ENCODE measurements at places on chromosomes 4 and X.

DNA sequence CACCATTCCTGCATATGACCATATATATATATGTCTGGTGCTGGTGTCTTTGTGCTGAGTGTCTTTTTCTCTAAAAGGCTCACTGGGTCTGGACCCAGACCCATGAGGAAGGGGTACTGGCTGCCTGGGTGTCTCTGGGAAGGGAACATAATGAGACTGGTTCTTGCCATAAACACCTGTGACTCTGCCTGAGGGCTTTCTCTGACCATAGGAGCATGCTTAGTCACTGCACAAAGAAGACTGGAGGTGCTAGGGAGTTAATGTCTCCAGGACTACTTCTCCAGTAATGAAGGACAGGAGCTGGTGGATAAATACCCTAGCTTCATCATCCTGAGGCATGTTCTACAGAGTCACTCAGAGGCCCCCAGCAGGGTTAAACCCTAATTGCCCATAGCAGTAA, 47.1 kb upstream of the CASK start:
- DNase-seq, result no peak

- no peak for DNase-seq
Measured at GRCh38 chr4:120263618-120264017, 197.0 kb upstream of the MAD2L1 start.

DNA sequence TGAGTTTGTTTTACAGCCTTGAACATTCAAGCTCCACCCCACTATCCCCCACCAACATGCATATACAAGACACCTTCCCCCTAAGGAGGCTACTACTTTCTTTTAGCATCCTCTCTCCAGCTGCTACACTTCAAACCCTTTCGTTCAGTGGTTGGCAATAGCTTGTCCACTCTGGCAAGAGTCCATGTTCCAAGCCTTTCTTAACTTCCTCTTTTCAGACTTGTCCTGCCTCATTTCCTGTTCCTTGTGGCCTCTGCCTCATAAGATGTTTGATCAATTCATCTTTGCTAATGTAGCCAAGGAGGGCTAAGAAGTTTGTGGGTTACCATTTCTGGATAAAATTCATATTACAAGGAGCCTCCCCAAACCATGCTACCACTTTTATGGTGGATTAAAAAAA, 20.8 kb upstream of the ZCCHC12 start:
- no peak for DNase-seq

DNA sequence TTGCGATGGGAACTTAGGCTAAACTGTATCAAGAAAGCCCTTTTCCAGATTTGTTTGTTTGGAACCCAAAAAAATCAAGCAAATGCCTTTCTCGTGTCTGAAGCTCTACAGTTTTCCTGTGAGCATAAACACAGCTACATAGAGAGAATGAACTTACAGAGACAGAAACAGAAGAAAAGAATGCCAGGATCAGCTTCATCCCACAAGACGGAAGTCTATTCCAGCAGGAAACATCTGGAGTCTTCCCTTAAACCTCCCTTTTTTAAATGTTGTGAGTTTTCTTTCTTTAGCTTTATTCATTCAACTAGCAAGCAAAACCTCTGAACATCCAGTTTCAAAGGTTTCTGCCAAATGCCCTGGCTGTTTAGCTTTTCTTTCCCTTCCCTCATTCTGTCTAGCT, 32.6 kb upstream of the ZFP42 start:
- no peak for DNase-seq

DNA sequence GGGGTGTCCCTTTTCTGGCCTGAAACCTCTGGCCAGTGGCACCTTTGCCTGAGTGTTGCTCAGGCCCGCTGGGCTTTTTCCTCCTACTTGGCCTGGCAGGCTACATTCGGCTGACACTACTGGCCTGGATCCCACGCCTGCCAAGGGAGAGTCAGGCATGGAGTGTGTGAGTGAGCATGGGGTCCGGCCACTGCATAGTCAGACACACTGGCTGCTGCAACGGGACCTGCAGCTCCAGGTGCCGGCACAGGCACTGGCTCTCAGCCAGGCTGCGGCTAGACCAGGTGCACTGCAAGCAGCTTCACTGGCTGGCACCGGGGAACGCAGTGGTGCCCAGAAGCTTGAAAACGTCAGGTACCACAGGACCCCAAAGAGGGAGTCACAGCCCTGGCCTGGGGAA, 434.9 kb downstream of the ARHGAP24 start:
- DNase-seq, result no peak

DNA sequence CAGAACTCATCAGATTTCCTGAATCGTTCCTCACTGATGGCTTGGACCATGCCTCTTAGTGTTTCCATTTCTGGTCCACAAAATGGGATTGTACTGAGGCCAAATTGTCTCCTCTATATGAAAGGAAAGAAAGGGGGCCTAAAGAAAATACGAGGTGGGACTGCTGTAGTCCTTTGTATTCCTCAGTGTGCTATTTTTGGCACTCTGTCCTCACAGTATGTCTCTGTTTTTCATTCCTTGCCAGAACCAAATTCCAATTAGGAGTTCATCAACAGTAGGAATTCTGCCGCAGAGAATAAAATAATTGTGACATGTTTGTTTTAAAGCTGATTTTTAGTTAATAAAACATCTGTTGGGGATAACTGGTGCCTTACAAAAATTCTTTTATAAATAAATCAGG, 515.7 kb downstream of the SMARCA1 start:
- no peak for DNase-seq

DNA sequence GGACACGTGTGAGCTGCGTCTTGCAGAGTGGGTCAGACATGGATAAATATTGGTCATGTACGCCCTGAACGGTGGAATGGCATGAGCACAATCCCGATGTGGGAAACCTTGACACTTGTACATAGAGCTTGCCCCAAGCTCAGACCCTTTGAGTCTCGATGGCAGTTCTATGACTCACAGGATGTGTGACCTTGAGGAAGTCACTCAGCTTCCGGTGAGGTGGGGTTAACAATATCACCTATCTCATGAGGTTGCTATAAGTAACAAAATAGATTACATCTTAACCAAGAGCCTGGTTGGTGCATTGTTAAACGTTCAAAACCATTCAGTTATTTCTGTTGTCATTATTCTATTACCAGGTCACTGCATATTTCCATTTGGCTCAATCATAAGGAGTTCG, 109.1 kb upstream of the TBL1X start:
- DNase-seq, result no peak

DNA sequence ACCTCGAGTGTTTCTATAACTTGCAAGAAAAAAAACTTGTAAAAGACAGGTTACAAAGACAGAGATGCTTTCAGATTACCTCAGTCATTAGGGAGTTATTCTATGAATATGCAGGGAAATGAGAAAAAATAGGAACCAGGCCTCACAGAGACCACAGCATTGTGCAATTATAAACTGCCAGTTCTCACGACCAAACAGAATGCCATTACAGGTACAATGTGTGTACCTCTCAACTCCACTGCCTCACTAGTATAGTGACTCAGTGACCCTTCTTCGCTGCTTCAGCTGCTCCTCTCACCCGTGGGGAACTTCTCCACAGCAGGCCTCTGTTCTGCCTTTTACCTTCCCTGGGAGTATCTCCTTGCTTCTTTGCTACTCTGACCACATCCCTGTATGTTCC, 2.3 kb upstream of the HTATSF1 start:
- no peak for DNase-seq

DNA sequence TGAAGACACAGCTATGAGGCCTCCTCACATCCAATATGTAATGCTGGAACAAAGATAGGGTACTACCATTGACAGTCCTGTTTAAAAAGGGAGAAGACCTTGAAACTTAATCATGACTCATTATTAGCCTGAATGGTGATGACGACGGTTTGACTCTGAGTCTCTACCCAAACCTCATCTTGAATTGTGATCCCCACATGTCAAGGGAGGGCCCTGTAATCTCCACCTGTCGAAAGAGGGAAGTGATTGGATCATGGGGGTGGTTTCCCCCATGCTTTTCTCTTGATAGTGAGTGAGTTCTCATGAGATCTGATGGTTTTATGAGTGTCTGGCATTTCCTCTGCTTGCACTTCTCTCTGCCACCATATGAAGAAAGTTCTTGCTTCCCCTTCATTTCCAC, 395.3 kb upstream of the CPEB2 start:
- no peak for DNase-seq

DNA sequence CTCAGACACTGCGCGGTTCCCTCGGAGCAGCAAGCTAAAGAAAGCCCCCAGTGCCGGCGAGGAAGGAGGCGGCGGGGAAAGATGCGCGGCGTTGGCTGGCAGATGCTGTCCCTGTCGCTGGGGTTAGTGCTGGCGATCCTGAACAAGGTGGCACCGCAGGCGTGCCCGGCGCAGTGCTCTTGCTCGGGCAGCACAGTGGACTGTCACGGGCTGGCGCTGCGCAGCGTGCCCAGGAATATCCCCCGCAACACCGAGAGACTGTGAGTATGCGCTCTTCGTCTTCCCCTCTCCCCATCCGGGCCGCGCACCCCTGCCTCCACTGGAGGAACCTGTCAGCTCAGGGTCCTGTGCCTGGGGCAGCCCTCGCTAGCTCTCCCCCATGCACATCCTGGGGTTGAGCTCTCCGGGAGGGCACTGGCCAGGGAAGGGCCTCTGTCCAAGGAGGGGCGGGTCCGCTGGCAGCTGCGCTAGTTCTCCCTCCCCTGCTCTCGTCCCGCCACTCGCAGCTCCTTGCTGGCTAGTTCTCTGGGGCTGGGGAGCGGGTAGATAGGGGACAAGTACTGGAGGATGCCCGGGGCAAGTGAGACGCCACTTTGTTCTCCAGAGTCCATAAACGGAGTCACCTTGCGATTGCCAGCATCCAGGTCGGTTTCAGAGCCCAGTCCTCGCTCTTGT, 2.2 kb downstream of the SLIT2 start:
- no peak for DNase-seq

- DNase-seq, result no peak
Measured at GRCh38 chr4:55723403-55723802, 87.3 kb upstream of the NMU start.

- no peak for DNase-seq
Measured at GRCh38 chrX:148811236-148811635, 310.8 kb downstream of the AFF2 start.

DNA sequence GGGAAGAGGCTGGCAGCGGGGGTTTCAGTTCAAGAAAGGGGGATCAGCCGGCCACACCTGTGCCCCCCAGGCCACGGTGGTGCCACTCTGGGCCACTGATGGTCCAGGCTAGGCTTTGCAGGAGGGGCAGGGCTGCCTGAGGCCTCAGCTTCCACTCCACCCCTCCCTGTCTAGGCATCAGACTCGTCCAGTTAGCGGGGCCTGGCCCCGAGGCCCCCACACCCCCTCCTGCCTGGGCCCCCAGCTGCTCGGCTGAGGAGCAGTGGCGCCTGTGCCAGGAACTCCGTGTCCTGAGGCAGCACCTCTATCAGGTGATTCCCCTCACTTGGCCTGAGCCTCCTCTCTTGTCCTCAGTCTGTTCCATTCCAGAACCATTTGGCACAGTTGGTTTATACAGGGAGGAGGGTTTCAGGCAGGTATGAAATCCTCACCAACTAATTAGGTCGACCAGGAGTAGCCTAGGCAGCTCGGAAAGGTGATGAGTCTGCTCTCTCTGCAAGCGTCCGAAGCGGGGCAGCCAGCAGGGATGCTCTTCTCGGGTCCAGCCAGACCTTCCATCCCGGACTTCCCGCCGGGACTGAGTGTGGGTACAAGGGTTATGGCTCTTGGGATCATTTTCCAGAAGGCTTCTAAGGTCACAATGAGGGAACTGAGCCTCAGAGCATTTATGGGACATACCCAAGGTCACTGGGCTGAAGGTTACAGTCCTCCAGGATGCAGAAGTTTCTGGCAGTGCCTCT, 2.1 kb downstream of the NSG1 start:
- no peak for DNase-seq

GRCh38 chr4:71558248-71558647, 219.4 kb downstream of the SLC4A4 start:
- no peak for DNase-seq

GRCh38 chrX:118552121-118552900, 56.7 kb downstream of the DOCK11 start:
- DNase-seq, result no peak

GRCh38 chr4:145775406-145775805, 95.5 kb downstream of the C4orf51 start:
- no peak for DNase-seq

GRCh38 chr4:25235401-25235800, 1.6 kb downstream of the PI4K2B start:
- no peak for DNase-seq

DNA sequence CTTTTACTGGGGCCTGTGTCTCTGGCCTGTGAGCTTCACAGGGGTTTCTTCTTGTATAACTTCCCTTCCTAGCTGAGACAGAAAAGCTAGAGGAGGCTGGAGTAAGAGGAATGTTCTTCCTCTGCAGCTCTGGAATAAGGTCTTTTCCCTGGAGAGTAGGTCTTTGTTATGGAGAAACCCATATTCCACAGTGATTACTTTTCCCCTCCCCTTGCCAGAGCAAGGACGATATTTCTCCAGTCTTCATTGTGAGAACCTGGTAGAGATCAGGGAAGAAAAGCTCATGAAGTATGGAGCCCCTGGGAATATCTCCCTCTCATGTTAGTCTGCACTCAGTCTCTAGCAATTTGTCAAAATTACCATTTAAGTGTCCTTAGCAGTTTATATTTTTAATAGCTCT, 18.7 kb upstream of the GLRB start:
- DNase-seq, result no peak

DNA sequence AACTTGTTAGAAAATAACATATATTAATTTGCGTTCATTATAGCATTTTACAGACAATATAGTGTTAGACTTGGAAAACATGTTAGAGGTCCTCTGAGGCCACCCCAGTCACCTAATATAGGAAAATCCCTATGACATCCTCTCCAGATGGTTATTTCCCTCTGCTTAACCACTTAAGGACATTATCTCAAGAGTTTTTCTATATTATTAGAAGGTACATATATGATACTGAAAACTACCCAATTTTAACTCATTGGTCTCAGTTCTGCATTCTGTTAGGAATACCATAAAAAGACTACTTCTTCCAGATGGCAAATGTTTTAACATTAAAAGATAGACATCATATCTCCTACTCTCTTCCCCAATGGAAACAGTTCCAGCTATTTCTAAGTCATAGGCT, 21.4 kb downstream of the PTPN13 start:
- no peak for DNase-seq

GRCh38 chr4:101198682-101199339, 148.5 kb downstream of the PPP3CA start:
- DNase-seq, result no peak

DNA sequence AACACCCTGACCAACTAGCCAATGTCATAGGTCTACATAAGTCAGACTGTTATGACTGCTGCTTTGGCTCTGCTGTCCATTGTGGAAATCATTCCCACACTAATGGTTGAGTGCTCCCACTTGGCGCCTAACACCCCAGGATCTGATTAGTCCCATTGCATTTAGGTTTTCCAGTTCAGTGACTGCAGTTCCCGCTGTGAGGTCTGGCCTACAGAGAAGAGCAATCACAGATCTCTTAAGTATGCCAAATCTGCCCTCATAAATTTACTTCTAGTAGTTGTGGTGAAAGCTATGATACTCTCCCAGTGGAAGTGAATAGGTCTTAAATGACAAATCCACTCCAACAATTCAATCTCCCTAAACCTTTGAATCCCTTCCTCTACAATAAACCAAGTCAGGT, 77.3 kb upstream of the IL2 start:
- DNase-seq, result no peak
